ENCODE measurements at places on chromosomes 5 and 9. TPM values are rescaled to one million over a fixed set of nuclear protein-coding genes. Genes with fewer than 3 reads are reported as not detected.
A peak's percentile ranks its signal among the peaks of the same experiment; 100 is the strongest.

Gene SSBP2
- total RNA-seq, result 13.1 TPM

Gene AQP3
- total RNA-seq, result 10.4 TPM

Gene STPG3
- not detected for total RNA-seq

Gene UGT3A1
- not detected for total RNA-seq

Gene FBXL17
- total RNA-seq, result 10.9 TPM

Gene FOXI1
- total RNA-seq, result not detected

Gene MORN5
- not detected for total RNA-seq

- no peak for DNase-seq
Measured at GRCh38 chr5:9165546-9165945, 380.3 kb downstream of the SEMA5A start.

DNA sequence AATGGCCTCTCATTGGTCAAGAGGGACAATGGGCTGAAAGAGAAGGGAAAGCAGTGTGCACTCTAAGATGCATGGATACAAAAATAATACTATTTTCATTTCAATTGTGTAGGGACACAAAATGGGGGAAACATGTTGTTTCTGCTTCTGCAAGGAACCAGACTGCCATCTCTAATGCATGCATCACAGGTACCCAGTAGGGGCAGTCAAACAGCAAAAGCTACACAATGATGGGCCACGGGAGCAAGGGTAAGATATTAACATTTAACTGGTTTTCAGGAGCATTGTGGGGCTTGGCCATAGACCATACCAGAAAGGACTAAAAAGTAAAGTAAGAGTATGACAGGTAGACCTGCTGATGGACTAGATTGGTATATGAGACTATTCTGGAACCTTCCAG is 535.8 kb downstream of the SPATA31D1 start:
- no peak for DNase-seq

DNA sequence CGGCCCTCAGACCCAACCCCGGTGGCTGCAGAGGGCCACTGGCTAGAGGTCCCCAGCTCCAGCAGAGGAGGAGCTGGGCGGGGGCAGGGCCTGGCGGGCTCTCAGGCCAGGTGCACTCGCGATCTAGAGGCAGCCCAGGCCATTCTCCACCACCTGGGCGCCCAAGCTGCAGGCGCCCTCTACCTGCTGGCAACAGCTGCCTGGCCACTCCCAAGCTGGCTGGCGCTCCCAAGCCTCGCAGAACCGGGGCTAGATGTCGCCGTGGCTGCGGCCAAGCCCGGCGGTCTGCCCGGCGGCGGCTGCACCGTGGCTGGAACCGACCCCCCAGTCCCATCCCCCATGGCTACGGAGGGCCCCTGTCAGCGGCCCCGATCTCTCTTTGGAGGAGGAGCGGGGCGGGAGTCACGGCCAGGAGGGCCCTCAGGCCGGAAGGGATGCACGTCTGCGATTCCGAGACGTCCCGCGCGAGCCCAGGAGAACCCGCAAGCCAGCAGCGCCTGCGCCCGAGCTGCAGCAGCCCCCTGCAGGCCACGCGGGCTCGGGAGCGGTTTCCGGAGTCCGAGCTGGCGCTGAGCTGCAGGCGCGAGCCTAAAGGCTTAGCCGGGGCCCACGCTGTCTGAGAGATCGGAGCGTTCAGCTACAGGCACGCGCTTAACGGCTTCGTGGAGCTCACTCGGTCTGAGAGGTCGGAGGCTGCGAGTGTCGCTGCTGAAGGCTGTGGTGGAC is 44.3 kb upstream of the BICD2 start:
- peak; percentile 74 for DNase-seq

DNA sequence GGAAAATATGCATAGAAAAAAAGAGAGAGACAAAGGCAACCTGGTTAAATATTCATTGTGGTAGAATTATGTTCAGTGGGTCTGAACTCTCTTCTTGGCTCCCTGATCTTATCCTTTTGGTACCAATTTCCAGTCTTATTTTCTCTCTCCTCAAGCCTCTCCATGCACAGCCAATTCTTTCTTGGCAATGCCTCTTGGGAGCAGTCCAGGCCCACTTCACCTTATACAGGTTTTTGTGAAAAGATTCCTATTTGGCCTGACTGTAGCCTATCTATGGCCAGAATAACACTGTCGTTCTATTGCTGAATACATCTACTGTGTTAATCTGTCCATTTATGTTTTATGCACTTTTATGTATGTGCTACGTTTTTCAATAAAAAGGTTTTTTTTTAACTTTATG is 2.7 kb downstream of the ELOVL7 start:
- DNase-seq, result no peak

- peak; percentile 18 for DNase-seq
Measured at GRCh38 chr5:135212361-135213026, 178.5 kb upstream of the PITX1 start.

DNA sequence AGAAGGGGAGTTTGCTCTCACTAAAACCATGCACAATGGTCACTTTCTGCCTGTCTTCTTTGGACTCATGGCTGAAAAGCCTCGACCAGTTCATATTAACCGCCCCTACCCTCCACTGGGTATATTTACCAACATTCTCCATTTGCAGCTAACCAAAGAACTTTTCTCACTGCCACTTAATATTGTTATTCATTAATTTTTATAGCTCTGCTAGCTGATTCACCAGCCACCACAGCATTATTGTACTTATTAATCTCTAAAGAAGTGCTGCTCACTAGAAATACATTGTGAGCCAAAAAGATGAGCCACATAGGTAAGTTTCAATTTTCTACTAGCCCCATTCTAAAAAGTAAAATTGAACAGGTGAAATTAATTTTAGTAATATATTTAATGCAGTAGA is 33.4 kb upstream of the SMIM32 start:
- no peak for DNase-seq

DNA sequence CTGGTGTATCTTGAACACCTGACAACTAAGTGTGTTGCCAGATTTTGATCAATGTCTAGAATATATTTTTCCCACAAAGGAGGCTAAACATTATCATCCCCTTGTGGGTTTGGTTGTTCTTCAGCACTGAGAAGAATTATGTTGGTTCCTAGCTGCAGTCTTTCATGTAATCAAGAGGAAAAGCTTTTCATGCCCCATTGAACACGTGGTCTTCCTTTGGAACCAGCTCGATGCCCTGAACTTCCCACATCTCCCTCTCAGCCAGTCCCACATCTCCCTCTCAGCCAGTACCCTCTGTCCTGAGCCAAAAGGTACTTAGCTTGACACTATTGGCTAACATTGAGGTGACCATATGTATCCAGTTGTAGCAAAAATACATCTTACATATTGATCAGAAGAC is 36.7 kb upstream of the ZSWIM6 start:
- DNase-seq, result no peak

- no peak for DNase-seq
Measured at GRCh38 chr9:445033-445432, 230.4 kb downstream of the DOCK8 start.

- DNase-seq, result no peak
Measured at GRCh38 chr5:34957857-34958690, 28.7 kb downstream of the DNAJC21 start.

GRCh38 chr9:136671254-136671614 is 8.5 kb downstream of the EGFL7 start:
- DNase-seq, result no peak

GRCh38 chr9:131487621-131488031 is 15.1 kb upstream of the POMT1 start:
- no peak for DNase-seq

DNA sequence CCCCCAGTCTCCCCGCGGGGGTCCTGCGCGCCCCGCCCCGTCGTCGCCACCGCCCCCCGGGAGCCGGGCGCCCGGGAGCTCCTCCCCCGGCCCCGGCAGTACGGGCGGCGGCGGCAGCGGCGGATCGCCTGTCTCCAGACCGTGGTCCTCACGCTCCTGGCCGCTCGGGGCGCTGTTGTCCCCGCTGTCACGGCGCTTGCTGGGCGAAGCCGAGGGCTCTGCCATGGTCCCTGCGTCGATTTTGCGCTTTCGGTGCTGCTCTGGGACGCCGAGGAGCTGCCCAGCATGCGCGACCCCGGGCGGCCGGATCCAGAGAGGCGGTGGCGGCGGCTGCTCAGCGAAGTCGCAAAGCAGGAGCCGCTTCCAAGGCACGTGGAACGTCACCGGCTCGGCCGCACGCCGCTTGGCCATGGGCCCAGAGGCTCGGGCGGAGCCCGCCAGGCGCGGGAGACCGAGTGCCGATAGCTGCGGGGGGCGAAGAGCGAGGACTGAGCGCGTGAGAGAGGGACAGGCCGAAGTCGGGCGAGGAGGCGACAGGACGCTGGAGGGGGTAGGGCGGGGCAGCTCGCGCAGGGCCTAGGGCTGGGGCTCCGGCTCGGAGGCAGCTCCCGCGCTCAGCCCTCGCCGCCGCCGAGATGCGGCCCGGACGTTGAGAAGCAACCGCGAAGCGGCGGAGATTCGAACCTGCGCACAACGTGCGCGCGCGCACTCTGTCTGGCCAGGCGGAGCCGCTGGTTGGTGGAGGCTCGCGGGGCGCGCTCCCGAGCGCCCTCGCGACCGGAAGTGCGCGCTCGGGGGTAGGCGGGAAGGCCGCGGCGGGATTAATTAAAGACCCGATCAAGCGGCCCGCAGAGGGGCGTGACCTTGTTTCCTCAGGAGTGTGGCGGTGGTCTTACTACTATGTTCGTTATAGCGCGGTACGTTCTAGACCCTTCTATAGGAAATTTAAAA is at the start of gene C9orf40:
TSS of gene C9orf40 (minus strand) at position 712 of the 951 bp plus-strand sequence. CDS start at position 411, 301 bp downstream.
- peak; percentile 94 for DNase-seq

DNA sequence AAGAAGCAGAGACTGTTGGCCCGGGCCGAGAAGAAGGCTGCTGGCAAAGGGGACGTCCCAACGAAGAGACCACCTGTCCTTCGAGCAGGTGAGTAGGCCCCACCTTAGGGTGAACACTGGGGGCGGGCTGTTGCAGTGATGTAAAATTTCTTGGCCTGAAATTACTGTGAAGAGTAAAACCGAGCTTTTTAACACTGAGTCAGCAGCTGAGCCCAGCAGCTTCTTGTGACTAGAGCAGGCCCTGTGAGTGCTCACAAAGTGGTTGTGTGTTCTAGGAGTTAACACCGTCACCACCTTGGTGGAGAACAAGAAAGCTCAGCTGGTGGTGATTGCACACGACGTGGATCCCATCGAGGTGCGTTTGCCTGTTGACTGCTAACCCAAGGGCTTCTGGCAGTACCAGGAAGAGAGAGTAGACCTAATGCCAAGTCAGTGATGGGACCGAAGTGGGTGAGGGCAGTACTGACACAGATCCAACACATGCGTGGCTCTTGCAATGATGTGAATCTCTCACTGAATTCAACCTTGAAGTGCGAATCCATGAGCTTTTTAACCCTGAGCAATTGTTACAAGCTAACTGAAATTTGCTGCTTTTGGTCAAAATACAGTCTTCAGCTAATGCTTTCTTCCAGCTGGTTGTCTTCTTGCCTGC is 2.1 kb downstream of the RPL7A start:
- DNase-seq, result no peak

- no peak for DNase-seq
Measured at GRCh38 chr9:133913571-133914369, 78.4 kb downstream of the VAV2 start.

- DNase-seq, result no peak
Measured at GRCh38 chr9:132241483-132241839, 79.6 kb downstream of the NTNG2 start.

- no peak for DNase-seq
Measured at GRCh38 chr9:13427587-13427986, 148.1 kb upstream of the MPDZ start.

DNA sequence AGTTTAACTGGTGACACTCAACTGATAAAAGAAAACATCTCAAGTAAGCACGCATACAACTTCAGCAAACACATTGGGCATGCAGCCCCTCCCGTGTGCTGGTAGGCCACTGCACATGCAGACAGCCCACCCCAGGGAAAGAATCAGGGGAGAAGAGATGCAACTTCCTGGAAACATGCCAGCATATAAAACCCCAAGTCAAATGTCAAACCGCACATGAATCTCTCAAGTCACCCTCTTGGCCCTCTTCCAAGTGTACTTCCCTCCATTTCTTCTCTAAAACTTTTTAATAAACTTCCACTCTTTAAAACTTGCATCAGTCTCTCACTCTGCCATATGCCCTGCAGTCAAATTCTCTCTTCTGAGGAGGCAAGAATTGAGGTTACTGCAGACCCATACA is 732.7 kb downstream of the SEMA5A start:
- DNase-seq, result no peak

GRCh38 chr9:2874001-2874750 is 30.3 kb upstream of the PUM3 start:
- DNase-seq, result no peak

All from activated CD8-positive, alpha-beta memory T cell treated with anti-CD3 and anti-CD28 coated beads, Interleukin-2, amount 10 ng/mL, durations not matched to agents 7 days and 5 days (primary cell).